ENCODE measurements at places on chromosomes 2 and 18.

GRCh38 chr18:76405681-76406356, 89.2 kb downstream of the ZNF516 start:
- DNase-seq, result peak; percentile 91

DNA sequence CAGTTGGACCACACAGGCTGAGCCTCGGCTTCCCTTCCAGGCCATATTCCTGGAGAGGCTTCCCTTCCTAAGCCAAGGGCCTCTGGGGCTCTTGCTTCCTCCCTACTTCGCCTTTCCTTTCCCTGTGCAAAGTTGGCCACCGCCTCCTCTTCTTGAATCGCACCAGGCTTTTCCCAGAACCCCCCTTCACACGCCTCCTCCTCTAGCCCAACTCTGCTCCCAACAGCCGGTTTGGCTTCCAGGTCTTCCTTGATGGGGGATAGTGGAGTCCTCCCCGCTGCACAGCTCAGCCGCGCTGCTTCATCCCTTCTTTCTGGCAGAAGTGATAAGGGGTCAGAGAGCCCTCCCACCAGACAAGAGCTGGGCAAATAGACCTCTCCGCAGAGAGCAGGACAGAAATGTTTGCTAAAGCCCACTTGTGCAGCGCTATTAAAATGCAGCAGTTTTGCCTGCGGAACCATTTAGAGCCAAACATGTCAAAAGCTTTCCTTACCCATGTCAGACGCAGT, 56.4 kb downstream of the SNORC start:
- peak; percentile 62 for DNase-seq

DNA sequence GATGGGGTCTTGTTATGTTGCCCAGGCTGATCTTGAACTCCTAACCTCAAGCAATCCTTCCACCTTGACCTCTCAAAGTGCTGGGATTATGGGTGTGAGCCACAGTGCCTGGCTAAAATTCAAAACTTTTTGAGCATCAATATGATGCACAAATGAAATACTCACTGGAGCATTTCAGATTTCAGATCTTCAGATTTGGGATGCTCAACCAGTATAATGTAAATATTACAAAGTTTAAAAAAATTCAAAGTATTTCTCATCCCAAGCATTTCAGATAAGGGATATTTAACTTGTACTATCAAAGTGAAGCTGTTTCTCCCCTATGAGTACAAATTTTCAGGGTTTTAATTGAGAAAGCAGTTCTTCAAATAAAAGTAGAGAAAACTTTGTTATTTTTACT, 164.1 kb upstream of the CCDC68 start:
- DNase-seq, result no peak

DNA sequence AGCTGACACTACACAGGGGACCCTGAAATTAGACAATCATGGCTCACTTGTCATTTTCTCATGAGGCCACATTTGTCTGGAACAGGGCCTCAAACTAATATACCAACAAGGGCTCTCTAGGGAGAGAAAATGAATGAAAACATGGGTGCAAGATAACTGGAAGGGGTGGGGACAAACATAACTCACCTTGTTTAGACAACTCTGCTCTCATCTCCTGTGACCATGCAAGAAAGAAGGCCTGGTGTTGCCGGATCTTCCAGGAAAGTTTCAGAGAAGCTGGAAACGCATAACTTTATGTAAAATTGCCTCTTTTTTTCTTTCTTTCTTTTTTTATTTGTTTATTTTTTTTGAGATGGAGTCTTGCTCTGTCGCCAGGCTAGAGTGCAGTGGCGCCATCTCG, 80.4 kb upstream of the SPRED2 start:
- DNase-seq, result no peak

All from endodermal cell (in vitro differentiated cells).